ENCODE measurements at places on chromosomes 16 and 17.

- no peak for DNase-seq
Measured at GRCh38 chr17:49407981-49408501, 6.6 kb downstream of the PHB1 start.

GRCh38 chr17:41020336-41020735 is 6.7 kb downstream of the KRTAP1-5 start:
- DNase-seq: no peak

GRCh38 chr16:75241955-75242354 is 9.5 kb downstream of the BCAR1 start:
- no peak for DNase-seq

GRCh38 chr16:66703406-66704215 is 7.1 kb upstream of the CMTM4 start:
- DNase-seq: no peak
